AG20443 (cell line): ENCODE measurements at places on chromosomes 5 and 9.
A peak's percentile ranks its signal among the peaks of the same experiment; 100 is the strongest.

GRCh38 chr9:92170848-92171247 lies 55.6 kb upstream of the SPTLC1 start:
- no peak for DNase-seq

- DNase-seq = no peak
These were observed 1.5 kb upstream of the MARCHF3 start for GRCh38 chr5:127031863-127032232.

GRCh38 chr5:15037247-15037908 lies 165.8 kb upstream of the ANKH start:
- no peak for DNase-seq

- DNase-seq = no peak
These were observed 113.1 kb upstream of the TNC start for GRCh38 chr9:115230924-115231515.

DNA sequence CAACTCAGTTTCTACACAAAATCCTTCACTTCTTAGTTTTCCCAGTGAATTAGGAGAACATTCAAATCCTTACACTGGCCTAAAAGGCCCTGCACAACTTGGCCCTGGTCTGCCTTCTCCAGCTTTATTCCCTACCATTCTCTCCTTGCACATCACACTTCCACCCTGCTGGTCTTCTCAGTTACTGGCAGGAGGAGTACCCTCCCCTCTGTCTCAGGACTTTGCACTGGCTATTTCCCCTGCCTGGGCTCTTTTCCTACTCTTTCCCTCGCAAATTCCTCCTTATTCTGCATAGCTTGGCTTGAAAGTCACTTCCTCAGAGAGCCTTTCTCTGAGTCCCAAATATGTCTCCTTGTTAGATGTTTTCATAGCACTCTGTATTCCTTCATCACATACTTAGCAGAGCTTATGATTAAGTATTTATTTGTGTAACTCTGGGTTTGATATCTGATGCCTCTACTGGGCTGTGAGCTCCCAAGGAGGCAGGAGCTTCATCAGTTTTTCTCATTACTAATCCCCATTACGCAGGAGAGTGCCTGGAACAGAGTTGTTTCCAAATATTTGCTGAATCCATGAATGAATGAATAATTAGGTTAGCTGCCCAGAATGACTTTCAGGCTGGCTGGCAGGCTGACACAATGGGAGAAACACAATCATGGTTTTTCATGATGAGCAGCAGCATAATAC lies 159.8 kb upstream of the KLF9 start:
- peak; percentile 69 for DNase-seq
